ENCODE measurements at places on chromosomes 7 and 10. TPM values are rescaled to one million over a fixed set of nuclear protein-coding genes. Genes with fewer than 3 reads are reported as not detected.

- no peak for DNase-seq
Observed at GRCh38 chr10:107477266-107477665, 312.8 kb upstream of the SORCS1 start.

- no peak for DNase-seq
Observed at GRCh38 chr10:129404091-129404490, 63.0 kb upstream of the MGMT start.

GRCh38 chr10:71534568-71535194 lies 138.0 kb downstream of the CDH23 start:
- DNase-seq = no peak

- no peak for DNase-seq
Observed at GRCh38 chr10:12237265-12238220, 41.6 kb downstream of the CDC123 start.

Gene LBX1
- total RNA-seq = not detected

Gene SPACDR
- 3.7 TPM for total RNA-seq
